MM.1S (cell line): ENCODE measurements at places on chromosomes 2 and 18.

GRCh38 chr2:156333951-156334495 lies 1.5 kb upstream of the NR4A2 start:
- peak; percentile 90 for DNase-seq

DNA sequence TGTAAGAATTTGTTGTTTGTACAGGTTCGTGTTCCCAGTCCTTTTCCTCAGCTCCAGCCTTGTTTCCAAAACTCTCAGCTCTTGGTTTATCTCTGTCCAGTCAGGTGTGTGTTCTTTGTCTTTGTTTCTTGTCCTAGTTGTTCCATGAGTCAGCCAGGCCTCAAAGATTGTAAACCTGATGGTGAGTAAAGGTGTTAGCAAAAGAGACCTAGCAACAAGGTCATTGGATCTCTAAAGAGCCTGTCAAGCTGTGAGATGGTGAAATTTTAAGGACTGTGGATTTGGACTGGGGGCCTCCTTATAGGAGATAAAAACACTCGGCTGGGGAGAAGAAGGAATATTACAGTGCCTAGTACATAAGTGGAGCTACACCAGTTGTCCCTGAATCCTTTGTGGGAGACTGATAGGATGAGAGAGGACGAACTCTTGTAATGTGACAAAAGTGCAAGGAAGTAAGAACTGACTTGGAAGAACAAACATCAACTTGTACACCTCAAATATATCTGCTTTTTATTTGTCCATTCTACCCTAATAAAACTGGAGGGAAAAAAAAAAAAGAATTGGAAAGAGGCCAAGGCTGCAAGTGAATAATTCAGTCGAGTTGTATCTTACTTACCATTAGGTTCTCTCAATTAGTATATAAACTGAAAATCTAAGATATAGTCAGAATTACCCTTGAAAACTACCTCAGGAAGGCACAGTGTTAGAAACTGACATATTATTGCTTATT lies 37.2 kb downstream of the ITGA6 start:
- DNase-seq, result no peak

DNA sequence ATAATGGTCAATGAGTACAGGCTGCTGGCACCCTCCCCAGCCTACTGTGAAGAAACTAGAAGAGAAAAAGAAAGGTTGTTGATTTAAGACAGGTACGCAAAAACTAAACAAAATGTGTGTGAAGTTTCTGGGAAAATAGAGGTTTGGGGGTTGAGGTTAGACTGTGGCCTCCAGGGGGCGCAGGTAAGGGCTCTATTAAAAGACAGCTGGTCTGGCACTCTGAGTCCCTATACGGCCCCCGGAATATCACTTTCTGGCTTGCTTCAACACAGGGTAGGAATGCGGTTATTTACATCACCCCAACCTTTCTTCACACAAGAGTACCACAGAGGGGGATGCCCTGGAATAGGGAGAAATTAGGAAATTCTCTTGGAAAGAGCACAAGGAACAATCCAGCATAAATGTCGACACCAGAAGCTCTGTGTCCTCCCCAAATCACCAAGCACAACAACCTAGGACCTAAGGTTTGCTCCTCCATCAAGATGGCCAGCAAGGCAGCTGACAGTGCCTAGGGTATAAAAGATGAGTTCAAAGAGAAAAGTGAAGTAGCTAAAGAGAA lies 480.8 kb upstream of the KLHL29 start:
- no peak for DNase-seq

DNA sequence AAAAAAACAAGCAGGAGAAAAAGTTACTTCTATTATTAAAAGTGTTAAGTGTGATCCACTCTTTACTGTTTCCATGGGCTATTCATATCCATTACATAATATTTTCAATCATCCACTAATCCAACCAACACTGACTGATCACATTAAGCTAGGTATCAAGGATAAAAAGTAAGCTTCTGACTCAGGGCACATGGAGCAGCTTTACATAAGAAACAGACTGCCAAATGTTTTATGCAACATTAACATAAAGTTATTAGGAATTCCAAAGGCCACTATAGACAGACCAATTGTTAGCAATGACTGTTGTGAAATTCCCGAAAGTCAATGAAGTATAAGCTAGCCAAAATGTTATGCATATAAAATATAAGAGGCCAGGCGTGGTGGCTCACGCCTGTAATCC lies 277.6 kb downstream of the ZEB2 start:
- DNase-seq, result no peak

- DNase-seq, result no peak
Observed at GRCh38 chr18:78087338-78087737, 837.7 kb downstream of the GALR1 start.

- no peak for DNase-seq
Observed at GRCh38 chr2:11967946-11968465, 221.6 kb downstream of the LPIN1 start.

GRCh38 chr2:118858485-118859156 lies 11.2 kb upstream of the EN1 start:
- DNase-seq, result no peak

DNA sequence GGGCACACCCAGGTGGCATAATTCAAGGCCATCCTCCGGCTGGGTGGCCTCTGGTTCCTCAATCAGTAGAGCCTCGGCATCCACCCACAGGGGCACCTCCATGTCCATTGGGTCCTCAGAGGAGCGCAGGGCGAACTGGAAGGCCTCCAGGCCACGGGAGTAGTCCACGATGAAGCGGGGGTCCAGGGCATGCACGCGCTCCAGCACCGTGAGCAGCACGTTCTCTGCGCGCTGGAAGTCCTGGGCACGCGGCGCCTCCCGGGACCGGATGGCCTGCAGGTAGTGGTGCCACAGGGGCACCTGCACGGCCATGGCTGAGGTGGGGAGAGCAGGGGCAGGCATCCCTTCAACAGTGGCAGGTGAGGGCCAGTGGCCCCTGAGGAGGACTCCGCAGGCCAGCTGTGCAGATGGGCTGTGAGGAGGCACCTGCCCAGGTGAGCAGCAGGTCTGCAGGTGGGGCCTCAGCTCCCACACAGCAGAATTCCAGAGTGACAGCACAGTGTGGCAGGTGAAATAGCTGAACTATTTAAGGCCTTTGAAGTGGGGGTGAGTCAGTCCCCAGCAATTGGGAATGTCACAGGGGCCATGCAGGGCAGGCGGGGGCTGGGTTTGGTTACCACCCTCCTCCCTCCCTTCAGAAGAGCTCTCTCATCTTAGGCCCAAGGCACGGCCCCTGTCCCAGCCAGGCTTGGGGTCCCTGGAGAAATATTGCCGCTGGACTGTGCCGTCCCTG lies at the start of gene MAB21L4:
Gene MAB21L4, minus strand, starts transcription at position 501 of the 733 bp plus-strand sequence. Its CDS starts 159 bp downstream, at position 342.
- no peak for DNase-seq

DNA sequence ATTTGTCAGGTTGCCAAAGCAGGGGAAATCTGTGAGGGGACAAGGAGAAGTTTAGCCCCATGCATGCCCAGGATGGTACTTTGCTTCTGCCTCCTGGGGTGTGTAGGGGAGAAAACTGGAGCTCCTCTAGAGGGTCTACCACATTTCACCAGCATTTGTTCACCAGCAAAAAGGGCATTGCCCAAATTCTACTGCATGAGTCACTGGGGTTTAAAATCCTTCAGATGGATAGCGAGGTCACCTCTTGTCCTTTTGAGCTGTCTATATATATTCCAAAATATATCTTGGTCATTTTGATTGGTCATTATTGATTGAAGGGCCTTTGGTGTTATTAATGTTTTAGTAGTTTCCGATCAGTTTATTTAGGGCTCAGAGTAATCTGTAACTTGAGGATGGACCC lies 18.7 kb downstream of the FHOD3 start:
- DNase-seq, result no peak
